WTC11 (cell line): ENCODE measurements at places on chromosomes 2 and 18.
A peak's percentile ranks its signal among the peaks of the same experiment; 100 is the strongest.

DNA sequence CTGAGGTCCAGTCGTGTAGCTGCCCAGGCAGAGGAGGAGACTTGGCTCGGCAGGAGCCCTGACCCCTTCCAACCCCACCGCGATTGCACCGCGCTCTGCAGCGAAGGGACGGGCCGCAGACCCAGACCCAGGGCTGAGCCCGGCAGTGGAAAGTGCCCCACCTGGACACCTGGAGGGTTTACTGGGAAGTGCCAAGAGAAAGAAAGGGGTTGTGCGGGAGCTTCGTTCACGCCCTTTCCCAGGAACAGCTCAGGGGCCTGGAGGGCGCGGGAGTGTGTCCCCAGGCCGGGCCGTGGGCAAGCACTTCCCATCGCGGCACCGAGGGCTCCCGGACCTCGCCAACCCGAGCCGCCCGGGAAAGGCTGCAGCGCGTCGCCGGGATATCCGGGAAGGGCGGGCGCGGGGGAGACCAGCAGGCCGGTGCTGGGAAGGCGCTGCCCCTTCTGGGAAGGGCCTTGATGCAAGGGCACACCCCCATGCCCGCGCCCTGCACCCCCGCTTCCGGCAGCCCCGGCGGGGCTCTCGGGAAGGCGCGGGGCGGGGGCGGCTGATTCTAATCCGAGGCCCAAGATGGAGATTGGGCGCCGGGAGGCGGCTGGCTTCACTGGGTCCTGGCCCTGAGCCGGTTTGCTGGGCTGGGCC lies 36.1 kb upstream of the MRPL33 start:
- peak; percentile 76 for DNase-seq

DNA sequence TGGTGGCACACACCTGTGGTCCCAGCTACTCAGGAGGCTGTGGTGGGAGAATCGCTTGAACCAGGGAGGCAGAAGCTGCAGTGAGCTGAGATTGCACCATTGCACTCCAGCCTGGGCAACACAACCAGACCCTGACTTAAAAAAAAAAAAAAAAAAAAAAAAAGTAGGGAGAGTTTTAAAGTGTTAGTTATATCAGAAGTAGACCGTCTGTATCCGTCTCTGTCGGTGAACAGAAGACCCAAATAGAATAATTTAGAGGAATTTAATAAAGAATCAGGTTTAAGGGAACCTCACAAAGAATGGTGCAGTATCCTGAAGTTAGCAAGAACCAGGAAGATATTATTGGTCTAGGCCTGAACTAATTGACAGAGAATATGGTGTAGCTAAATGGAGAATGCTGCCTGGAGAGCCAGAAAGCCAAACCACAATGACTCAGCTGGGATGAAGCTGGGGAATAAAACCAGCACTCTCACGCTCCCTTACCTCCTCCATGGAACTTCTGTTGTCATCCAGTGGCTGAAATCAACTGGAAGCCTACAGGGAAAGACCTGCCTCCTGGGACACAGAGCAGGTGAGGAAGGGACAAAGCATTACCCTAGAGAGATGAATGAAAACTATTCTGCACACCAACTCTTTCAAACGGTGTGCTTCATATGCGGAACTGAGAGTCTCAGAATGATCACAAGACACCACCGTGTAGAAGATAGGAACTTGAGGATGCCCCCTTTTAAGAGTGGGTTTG lies 39.1 kb upstream of the PLEKHM3 start:
- no peak for DNase-seq

- DNase-seq, result peak; percentile 75
These were observed 66.3 kb upstream of the GLI2 start for GRCh38 chr2:120669121-120669952.

- no peak for DNase-seq
These were observed 882.1 kb upstream of the PIK3C3 start for GRCh38 chr18:41072946-41073345.

GRCh38 chr2:236040600-236041328 lies 127.4 kb downstream of the GBX2 start:
- DNase-seq, result no peak

GRCh38 chr18:58861353-58861752 lies 3.3 kb upstream of the ZNF532 start:
- DNase-seq, result no peak

- DNase-seq, result no peak
These were observed 15.9 kb downstream of the POLI start for GRCh38 chr18:54284981-54285785.
